CD4-positive, alpha-beta T cell treated with Interleukin-6 at 100 ng/mL for 8 hours (primary cell): ENCODE measurements at places on chromosomes 6 and 20.
A peak's percentile ranks its signal among the peaks of the same experiment; 100 is the strongest.

DNA sequence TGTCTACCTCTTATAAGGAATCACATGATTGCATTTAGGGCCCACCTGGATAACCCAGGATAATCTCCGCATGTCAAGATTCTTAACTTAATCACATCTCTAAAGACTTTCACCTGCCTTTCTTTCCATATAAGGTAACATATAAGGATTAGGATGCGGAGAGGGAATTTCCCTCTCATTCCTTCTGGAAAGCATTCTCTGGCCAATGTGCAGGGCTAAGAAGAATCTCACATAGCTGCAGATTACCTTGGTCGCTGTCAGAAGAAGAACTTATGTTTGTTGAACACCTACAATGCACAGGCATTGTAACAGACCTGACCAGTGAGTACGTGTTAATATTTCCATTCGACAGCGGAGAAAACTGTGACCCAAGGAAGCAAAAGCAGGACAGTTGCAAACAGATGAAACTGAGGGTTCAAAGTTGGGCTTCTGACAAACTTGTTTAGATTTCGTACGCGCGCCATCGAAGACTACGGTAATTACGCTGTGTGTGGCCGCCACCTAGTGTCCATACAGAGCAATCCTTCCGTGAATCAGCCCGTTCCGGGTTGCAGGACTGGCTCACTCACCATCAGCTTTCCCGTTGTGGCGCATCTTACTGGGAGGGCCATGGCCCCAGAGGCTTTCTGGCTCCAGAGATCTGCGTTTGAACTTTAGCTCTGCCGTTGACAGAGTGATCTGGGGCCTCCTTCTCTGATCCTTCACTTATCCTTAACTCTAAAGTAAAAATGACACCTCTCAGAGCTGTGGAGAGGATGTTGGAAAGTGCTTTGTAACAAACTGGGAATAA is 9.5 kb downstream of the C20orf202 start:
- peak; percentile 71 for DNase-seq

DNA sequence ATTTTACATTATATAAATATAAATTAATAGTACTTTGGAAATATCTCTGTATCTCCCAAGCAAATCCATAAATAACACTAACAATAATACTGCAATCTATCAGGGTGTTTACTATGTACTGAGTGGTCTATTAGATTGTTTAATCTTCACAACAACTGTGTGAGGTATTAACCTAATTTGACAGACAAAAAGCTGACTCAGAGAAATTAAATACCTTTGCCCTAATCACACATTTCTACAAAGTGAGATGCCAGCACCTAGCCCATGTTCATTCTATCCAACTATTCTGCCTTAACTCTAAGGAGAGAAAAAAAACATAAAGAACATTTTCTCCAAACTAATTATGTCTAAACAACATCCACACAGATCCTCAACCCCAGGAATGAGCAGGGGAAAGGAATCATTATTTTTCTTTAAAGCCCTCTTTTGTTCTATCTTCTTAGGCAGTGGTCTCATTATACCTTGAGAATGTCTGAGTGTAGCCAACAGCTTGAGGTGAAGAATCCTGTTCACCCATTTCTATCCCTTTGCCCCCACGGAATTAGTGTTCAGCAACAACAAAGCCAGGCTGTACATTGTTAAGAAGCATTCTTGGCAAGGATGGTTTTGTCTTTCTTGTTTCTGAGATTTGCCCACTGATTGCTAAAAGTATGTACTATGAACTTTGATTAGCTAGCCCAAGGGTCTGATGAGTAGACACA is 42.7 kb downstream of the PRL start:
- no peak for DNase-seq

- DNase-seq: no peak
These were observed 13.1 kb downstream of the CD2AP start for GRCh38 chr6:47490676-47491075.

DNA sequence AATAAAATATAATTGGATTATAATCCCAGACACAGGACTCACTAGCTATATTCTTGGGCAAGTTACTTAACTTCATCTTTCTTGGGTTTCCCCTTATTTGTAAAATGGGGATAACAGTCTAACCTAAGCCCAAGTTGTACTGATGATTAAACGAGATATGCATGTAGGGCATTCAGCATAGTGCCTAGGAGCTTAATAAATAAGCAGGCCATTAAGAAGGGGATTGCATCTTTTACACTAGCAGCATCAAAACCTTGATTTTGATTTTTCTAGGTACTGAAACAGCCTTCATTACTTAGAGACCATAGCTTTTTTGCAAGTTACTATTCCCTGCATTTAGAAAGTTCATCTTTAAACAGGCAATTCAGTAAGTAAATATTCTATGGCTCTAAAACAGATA is 2.2 kb upstream of the QKI start:
- DNase-seq: no peak

- DNase-seq: no peak
These were observed 87.2 kb upstream of the ADTRP start for GRCh38 chr6:11865680-11866300.

- no peak for DNase-seq
These were observed 220.2 kb upstream of the EXOC2 start for GRCh38 chr6:912871-913835.

GRCh38 chr20:21509597-21510371 is 4.1 kb downstream of the NKX2-2 start:
- DNase-seq: no peak

- no peak for DNase-seq
These were observed 92.1 kb upstream of the FAM184A start for GRCh38 chr6:119170447-119171087.

DNA sequence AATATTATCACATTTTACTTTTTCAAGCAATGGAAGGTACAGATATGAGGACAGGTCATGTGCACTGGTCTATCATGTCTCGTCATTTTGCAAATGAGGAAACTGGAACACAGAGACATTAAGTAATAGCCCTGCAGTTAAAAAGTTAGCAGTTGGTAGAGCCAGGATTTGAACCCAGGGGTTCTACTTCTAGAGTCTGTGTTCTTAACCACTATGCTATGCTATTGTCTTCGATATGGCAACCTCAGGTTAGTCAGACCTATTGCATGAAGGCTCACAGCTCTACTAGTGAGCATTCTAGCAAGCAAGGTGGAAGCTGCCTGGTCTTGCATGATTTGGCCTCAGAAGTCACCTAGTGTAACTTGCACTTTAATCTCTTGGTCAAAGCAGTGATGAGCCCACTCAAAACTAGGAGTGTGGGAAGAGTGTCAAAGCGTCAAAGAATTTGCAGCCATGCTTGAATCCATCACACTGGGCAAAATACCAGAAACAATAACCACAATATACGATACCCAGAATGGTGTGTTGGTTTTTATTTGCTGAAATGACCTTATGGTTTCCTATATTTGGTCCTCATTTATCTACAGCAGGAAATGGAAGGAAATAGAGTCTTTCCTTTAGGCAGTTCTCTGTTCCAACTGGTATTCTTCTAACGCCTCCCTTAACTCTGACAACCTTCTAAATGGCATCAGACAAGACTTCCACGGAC is 20.4 kb upstream of the BMP2 start:
- DNase-seq: no peak

GRCh38 chr20:58784321-58785074 is 66.2 kb downstream of the GNAS-AS1 start:
- DNase-seq: no peak

DNA sequence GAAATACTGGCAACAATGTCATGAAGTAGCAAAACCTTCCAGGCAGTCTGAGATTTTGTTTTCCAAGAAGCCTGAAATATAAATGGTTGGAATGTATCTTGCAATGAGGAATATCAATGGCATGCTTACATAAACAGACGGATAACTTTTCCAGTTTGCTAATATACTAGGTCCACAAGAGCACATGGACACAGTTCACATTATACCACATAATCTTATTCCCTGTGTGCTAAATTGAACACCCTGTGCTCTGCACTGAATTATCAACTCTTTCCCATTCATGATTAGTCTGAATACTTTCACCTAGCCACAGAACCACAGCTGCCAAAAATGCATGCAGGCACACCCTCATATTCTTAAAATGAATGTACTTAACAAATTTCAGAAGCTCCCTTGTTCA is 274.3 kb downstream of the COL12A1 start:
- DNase-seq: no peak

- DNase-seq: no peak
These were observed 61.7 kb upstream of the ZMYND8 start for GRCh38 chr20:47418069-47418757.
